Glutamatergic neuron (in vitro differentiated cells): ENCODE measurements at places on chromosomes 4 and X.

- DNase-seq, result no peak
Observed at GRCh38 chr4:123455360-123455759, 58.8 kb downstream of the SPRY1 start.

GRCh38 chr4:100103671-100104070, 86.6 kb downstream of the DDIT4L start:
- no peak for DNase-seq

GRCh38 chrX:97401586-97402136, 518.0 kb downstream of the RPA4 start:
- no peak for DNase-seq

DNA sequence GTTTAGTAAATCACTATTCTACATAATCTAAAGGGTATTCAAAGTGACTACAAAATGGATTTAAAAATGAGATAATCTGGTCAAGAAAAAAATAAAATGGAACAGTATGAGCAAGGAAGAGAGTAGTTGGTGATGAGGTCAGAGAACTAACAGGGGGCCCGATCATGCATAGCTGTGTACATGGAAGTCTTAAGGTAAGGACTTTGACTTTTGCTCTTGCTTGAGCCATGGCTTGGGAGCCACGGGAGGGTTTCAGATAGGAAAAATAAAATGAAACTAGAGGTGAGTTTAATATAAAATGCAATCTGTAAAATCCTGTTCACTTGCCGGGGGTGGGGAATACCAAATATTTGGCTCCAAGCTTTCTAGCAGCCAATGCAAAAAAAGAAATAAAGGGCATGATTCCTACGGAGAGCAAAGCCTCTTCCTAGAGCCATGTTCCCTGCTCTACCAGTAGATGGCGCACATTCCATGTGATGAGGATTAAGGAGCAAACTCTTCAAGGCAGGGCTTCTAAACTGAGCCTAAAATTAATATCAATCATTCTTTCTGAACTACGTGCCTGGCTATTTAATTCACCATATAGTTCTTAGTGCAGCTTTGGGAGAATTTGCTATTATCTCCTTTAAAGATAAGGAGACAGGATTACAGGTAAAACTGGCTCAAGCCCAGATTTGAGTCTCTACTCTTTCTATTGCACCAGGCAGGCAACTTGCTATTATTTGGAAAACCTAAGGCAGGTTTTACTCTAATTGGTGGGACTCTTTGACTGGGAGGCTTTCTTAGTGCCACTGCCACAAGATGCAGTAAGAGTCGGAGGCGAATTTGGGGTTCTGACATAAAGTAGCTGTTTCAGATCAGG, 6.8 kb upstream of the CLCN5 start:
- peak; percentile 32 for DNase-seq

DNA sequence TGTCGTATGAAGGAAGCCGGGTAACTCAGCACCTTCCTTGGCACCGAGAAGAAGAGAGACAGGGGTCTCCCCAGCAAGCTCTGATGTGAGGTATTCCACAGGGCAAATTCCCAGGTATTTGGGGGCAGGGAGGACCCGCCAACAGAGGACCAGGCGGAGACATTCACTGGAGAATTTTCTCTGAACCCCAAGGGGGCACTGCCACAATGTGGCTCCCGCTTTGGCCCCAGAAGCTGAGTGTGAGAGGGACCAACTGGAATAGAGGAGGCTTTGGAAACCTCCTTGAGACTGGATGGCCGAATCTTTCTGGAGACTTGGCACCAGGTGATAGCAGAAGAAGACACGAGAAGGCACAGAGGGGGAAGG, 735 bp upstream of the GABRE start:
- DNase-seq, result no peak

- DNase-seq, result no peak
Observed at GRCh38 chr4:19224820-19225219, 1026.9 kb upstream of the SLIT2 start.

DNA sequence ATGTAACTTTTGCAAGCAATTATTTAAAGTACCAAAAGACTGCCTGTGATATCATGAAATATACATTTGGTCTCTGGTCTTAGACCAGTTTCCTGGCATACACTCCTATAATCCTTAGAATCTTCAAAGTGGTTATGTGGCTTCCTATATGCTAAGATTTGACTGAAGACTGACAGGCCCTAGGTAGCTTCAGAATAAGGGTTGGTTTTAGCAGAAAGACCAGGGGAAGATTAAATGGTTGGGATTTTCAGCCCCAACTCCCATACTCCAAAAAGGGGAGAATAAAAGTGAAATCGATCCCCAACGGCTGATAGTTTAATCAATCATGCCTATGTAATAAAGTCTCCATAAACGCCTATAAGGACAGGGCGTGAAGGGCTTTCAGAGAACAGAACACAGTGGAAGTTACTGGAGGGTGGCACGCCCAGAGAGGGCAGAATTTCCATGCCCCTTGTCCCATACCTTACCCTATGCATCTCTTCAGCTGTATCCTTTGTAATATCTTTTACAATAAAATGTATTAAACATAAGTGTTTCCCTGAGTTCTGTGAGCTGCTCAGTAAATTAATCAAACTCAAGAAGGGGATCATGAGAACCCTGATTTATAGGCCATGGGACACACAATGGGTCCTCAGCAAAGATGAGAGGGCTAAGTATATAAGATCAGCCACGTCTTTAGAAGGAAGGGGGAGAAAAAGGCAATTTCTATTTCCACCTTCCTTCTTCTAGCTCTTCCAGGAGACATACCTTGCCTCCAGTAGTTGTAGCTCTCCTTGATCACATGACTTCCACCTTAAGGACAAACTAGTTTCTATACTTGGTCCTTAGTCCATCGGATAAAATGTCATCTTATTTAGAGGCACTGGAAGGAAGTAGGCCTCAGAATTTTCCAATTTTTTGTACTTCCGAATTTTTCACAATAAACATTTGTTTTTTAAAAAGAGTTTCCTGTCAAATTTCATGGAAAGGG, 26.8 kb downstream of the ANKRD17 start:
- DNase-seq, result no peak

DNA sequence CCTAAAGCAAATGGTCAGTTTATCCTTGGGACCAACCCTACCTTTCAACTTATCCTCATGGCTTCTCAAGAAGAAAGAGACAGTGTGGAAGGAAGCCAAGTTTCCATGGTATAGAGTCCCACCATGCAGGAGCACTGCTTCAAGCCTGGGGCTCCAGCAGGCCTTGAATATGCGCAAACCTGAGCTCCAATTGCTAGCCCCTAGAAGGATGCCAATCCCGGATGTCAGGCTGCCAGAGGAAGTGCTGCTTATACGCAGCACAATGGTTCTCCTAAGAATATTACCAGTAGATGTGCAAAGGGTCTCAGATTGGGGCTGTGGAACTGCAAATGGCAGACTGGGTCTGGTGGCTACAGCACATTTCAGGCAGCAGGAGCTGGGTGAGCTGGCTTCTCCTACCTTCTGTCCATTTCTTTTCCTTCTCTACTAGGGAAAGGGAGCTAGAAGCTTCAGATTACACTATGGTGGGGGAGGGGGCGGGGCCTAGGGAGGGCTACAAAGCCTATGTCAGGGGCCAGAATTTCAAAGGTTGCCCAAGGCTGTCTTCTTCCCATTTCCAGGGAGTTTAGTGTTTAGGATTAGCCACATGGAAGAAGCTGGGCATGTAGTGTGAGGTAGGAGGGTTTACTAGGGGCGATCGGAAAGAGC, 40.7 kb upstream of the CITED1 start:
- no peak for DNase-seq

DNA sequence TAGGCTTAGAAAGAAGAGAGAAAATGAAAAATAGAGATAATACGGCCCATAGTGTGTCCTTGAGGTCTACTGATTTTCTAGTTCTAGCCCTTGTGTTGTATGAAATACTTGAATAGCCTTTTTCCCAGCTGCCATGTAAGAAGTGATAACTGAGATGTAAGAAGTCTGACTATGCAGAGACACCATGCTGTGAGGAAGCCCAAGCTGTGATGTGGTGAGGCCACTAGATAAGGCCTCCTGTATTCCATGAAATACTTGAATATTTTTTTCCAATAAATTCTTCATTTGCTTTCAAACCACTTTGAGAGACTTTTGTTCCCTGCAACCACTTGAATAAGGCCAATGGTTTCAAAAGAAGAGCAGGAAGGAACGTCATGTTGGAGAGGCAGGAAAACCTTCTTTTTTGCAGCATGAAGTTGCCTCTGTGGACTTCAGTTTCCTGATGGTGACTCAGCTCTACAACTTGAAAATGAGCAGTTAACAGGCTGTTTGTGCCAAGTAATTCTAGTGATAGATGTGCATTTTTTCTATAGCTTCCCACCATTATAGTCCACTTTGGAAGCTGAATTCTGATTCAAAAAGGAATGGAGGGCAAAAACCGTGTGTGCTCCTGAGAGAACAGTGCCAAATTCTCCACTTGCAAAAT, 25.5 kb upstream of the FAM9C start:
- DNase-seq, result no peak
